Activated CD8-positive, alpha-beta memory T cell treated with anti-CD3 and anti-CD28 coated beads for 1 hour (primary cell): ENCODE measurements at places on chromosomes 5 and 9.

GRCh38 chr5:140145818-140146522 is 20.2 kb downstream of the IGIP start:
- DNase-seq, result no peak

DNA sequence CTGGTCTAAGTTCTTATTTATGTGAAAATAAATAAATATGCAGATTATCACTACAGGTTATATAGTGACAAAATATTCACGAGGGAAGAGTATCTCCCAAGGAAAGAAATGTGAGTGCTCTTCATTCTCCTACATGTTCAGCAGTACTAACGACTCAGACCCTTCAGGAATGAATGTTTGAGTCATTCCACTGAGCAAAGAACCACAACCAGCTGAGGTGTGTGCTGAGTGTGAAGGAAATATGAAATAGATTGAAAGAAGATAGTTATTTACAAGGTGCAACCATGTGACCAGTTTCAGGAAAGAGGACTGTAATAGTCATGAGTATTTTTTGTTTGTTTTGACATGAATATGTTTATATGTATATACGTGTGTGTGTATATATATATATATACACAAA is 228.7 kb downstream of the TUSC1 start:
- DNase-seq, result no peak

DNA sequence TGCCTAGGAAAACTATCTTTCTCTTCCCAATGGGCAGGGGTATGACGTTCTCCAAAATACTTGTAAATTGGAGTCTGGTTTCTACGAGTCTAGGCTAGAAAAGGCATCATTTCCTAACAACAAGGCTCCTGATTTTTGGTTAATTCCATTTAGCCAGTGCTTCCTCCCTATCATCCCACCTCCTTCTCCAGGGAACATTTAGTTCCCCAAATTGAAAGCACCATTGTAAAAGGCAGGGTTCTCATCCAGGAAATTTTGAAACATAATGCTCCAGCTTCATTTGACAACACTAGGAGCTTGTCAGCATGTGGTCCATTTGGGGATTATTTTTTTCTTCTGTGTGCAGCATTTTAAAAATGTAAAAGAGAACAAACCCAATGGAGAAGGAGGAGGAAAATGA is 256.5 kb upstream of the GRIA1 start:
- no peak for DNase-seq

DNA sequence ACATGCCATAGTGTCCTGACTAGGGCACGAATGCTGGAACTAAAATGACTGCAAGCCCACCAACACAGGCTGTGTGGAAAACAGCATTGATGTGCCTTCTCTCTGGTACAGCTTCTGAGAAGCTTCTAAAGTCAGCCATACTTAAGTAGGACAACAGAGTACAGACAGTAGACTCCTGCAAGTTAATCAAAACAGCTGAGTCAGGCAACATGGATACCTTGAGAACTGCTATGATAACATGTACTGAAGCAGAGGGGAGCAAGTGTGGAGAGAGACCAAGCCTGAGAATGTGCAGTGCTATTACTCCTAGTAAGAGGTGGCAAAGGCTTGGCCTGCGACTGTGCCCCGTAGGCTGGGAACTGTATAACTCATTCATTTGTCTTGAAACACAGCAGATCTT is 2.5 kb downstream of the ISCA1 start:
- no peak for DNase-seq

DNA sequence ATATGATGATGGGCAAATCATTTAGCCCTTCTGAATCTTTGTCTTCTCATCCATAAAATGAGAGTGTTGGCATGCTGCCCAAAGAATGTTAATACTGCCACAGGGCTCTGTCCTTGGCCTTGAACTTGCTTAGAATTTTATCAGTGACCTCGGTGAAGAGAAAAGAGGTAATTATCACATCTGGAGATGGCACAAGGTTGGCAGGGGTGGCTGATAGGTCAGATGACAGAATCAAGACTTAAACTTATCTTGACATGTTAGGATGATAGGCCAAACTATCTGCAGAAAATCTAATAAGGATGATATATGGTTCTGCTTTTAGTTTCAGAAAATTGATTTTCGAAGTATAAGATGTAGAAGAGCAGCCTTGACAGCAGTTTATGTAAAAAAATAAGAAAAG is 599.1 kb upstream of the CLINT1 start:
- DNase-seq, result no peak

GRCh38 chr5:169174923-169175322 is 126.0 kb downstream of the SLIT3 start:
- DNase-seq, result no peak

DNA sequence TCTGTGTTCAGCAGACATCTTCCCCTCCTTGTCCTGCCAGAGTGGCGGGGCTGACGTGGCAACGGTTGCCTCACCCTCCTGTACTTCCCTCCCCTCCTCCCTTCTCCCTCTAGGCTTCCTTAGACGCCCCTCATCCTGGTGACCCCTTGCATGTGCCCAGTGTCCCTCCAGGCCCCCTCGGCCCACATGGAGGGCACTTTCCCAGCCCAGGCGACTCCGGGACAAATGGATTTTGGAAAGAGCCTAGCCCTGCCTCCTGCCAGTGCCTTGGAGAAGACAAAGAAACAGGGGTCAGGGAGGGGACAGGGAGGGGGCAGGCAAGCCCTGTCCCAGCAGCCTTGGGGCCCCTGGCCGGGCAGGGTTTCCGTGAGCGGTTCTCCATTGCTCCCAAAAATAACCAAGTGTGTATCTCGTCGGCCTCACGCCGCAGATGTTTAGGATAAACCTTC is 38.3 kb upstream of the NEURL1B start:
- no peak for DNase-seq

GRCh38 chr9:134405527-134405926 is 79.3 kb downstream of the RXRA start:
- DNase-seq, result no peak

GRCh38 chr9:26271495-26272122 is 593.4 kb upstream of the TUSC1 start:
- DNase-seq, result no peak

DNA sequence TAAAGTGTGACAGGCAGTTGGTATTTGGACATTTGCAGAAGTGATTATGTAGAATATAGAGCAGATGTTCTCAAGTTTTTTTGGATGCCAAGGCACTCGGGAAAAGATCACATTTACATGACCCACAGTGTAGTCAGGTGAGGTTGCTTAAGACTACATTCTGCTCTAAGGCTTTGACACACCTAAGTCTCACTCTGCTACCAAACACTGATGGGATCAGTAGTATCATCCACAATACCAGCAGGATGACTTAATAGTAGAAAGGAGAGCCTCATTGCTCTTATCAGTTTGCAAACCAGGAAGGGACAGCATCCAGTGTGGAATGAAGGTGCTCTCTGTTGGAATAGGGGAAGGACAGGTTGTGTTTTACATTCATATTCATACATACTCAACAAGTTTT is 2.5 kb upstream of the SPATA31D1 start:
- no peak for DNase-seq

DNA sequence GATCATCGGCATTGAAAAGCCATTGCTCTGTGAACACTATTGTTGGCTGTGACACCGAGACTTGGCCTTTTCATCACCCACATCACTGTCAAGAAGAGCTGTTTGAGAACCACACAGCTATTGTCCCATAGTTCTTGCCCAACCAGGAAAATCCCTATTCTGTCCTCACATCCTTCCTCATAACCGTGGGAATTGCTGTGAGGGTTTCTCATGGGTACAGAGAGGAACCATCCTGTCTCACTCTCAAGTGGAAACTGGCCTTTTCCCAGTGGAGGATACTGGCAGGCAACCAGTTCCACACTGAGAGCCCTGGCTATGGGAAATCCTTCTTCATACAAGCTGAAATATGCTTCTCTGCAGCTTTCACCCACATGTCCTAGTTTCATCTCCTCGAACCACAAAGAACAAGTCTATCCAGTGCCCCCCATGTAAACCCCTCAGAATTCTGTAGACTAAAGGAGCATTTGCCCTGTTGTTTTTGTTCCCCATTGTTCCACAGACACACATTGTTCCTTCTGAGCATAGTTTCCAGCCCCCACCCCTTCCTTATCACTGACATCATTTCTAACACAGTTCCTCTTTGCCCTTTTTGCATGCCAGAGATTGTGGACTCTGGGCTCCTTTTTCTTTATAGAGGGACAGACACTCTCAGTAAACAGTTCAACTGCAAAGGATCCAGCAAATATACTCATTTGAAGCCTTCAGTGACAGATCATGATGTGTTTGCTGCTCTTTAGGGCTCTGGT is 57.8 kb upstream of the C5orf46 start:
- no peak for DNase-seq

DNA sequence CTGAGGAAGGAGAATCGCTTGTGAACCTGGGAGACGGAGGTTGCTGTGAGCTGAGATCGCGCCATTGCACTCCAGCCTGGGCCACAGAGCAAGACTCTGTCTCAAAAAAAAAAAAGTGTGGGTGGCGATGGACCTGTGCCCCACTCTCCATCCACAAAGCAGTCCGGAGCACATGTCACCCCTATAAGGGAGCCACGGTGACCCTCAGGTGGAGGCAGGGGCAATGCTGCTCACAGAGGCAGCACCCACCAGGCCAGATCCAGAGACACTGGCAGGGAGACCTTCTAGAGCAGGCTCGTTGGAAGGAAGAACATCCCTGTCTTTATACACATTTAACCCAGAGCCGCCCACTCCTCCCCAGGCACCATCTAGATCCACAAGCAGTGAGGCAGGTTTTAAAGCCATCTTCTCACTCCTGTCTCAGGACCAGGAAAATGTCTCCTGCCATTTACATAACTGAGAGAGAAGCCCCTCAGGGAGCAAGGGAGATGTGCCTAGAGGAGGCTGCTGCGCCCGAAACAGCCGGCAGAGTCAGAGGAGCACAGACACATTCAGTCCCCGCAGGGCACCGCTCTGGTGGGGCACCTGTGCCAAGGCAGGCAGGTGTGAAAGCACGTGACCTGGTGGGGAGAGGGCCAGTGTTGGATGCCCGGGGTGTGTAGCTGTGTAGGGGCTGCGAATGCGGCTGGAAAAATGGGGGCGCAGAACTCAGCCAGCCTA is 31.6 kb upstream of the ADAMTS2 start:
- DNase-seq, result no peak

- DNase-seq, result no peak
Observed at GRCh38 chr9:536597-537511, 304.6 kb upstream of the DMRT1 start.

- DNase-seq, result no peak
Observed at GRCh38 chr9:131650254-131650653, 89.6 kb downstream of the RAPGEF1 start.

DNA sequence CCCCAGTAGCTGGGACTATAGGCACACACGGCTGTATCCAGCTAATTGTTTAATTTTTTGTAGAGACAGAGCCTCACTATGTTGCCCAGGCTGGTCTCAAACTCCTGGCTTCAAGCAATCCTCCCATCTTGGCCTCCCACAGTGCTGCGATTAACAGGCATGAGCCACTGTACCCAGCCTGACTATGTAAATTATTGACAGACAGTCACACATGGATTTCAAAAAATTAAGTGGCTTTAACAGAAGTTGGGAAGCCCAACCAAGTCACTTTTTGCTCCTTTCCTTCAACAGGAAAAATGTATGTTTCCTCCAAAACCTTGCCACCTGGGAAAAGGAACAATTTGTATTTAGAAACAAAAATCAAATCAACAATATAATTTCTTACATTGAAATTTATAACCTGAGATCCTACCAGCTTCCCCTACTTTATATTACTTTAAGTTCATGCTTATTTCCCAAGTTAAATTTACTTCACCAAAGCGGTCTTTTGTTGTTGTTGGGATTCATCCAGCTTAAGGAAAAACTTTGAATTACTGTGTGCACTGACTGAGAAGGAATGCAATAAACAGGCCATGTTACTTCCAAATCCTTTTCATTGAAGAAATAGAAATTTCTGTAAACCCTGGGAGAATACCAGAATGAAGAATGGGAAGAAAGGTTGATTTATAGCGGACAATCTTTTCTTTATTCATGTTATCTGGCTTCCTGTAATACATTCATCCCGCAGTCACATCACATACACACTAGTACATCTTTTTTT is 8.6 kb downstream of the PCA3 start:
- DNase-seq, result no peak

DNA sequence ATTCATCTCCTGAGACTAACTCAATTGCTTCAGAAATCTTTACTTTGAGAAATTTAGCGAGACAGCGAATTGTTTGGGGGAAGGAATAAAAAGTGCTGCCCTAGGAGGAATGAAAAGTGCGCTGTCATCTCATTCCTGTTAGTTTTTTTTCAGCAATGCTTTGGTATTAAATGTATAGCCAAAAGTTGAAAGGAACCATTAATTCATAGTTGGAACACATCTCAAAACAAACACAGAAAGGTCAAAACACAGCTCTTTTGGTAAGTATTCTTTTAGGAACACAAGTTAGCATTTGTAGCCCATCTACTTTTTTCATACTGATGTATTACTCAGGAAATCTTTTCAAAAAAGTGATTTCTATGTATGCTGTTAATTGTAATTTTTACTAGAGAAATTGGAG is 109.1 kb downstream of the NNT start:
- no peak for DNase-seq

DNA sequence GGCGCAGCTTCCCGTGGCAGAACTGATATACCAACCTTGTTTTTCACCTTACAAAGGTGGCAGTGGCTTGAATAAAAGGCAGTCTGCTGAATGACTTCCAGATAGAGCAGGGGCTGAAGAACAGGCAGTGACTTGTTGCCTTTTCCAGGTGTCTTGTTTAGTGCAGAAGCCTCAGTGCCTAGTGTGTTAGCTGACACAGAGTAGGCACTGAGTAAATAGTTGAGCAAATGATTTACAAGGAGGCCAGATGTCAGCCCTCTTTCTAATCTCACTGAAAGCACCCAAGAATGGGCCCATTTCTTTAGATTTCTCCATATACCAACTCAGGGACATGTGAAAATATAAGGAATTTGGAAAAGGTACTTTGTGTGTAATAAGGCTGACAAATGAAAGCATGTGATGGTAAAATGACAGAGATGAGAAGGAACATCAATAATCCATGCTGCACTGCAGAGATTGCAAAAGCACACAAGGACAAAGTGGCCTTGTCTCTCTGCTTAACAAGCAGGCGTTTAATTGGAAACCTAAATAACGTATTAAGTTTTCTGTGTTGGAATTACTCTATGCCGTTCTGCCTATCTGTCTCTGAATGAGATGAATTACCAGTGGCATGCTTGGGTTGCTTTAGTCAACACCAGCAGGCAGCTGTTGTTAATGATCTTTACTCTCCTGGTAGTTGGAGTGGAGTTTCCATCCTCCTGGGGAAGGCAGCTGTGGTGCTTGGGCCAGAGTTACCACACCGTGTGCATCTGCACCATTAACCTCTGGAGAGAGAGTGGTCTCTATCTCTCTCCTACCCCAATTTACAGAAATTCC is 360.1 kb upstream of the C9orf72 start:
- no peak for DNase-seq

DNA sequence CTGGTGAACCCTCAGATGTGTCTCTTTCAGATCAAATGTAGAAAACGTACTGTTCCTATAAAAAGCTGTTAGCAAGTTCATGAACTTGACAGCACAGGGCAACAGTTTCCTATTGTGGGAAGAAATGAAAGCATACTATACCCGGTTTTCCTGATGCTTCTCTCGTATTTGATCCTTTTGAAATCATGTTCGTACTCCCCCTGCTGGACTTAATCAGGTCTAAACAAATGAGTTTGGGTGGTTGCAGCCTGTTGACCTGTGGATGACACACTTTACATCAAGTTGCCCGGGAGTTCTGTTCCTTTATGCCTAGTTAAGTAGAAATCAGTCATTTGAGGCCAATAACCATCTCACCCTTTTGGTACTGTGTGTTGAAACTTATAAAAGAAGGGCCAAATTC is 1992.3 kb downstream of the MAT2B start:
- DNase-seq, result no peak
